Stimulated activated CD4-positive, alpha-beta T cell treated with anti-CD3 and anti-CD28 coated beads, TNF-alpha, amount 100 ng/mL, for 1 hour (primary cell): ENCODE measurements at places on chromosomes 2 and 18.
A peak's percentile ranks its signal among the peaks of the same experiment; 100 is the strongest.

DNA sequence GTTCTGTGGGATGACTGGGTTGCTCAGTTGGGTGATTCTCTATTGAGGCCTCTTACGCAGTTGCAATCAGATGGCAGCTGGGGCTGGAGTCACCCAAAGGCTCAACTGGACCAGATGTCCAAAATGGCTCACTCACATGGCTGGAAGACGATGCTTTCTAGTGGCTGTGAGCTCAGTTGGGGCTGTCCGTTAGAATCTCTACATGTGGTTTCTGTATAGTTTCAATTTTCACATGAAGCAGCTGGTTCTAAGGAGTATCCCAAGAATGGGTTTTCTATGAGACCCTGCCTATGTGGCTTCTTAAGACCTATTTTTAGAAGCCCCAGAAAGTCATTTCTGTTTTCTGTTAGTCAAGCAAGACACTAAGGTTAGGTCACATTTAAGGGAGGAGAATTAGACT lies 4.4 kb downstream of the XRCC5 start:
- no peak for DNase-seq

DNA sequence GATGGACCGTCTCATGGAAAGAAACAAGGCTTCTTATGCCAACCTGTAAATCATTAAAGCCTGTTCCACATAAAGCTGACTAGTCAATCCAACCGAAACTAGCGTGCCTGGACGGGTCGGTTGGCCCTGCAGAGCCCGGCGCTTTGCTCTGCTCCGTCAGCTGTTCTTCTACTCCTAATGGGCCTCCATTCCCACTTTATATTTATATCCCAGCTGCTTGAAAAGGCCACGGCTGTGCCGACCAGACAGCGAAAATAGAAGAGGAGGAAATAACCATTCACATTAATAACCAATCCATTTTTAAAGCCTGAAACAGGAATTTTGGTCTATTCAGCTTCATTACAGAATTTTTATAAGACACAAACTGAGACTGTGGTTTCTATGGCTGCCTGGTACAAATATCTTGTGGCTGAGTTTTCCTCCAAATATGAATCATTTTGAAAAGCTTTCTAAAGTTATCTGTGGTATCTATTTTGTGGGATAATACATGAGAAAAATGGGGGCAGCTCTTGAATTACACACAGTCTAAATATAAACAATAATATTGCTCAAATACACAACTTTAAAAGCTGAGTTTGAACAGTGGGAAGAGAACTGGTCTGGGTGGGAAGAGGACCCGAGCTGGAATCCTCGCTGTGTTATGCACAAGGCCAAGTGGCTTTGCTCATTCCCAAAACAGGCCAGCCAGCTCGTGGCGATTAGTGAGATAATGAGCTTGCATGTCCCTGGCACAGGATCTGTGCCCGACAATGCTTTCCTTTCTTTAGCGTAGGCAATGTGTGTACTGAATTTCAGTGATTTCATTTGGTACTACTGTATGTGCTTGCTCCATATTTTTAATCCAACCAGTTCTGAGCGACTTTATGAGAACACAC lies 10.5 kb upstream of the FAM124B start:
- DNase-seq: no peak

- no peak for DNase-seq
Measured at GRCh38 chr2:121491518-121491917, 39.2 kb upstream of the RNU4ATAC start.

GRCh38 chr18:48297139-48297538 lies 112.0 kb downstream of the ZBTB7C start:
- no peak for DNase-seq

DNA sequence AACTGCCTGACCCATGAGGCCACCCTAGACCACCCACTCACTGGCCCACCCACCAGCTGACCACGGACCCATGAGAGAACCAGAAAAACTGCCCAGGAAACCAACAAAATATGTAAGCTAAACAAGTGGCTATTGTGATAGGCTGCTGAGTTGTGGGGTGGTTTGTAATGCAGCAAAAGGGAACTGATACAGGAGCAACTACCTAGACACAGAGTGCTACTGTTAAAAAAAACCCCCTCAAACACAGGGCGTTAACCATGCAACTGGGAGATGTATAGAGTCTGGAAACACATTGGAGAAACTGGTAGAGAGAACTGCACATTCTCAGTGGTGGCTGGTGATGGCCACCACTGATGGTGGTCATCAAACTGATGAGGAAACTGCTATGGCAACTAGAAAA lies 206.3 kb upstream of the GYPC start:
- no peak for DNase-seq

- no peak for DNase-seq
Measured at GRCh38 chr2:61557381-61557780, 19.2 kb upstream of the XPO1 start.

DNA sequence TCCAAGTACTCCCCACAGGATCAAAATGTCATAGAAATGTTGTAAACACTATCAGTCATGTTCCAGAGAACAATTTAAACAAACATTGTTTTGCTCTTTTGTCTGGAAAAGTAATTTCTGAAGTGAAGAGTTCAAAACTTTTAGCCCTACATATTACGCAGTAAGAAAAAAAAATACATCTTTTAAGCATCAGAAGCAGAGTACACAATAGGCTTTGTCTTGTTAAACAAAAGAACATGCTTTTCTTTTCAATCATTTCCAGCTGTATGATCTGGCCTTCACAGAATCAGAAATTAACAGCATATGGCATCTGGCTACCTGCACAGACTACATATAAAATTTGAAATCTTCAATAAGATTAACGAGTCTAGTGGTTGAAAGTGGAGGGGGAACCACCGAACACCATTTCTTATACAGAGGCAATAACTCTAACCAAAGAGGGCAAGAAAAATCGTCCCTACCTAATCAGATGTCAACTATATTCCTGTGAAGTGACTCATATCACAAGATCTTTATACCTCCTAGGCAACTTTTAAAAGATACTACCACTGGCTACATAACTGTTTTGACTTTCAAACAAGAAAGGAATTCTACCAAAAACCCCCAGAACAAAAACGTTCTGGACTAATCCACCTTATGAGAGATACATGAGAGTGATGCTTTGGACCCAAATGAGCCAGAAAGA lies 149.3 kb downstream of the EXOC6B start:
- DNase-seq: no peak

GRCh38 chr18:11808001-11808855 lies 43.0 kb upstream of the CHMP1B start:
- no peak for DNase-seq

- DNase-seq: no peak
Measured at GRCh38 chr18:38884050-38884449, 1318.5 kb upstream of the CELF4 start.

- no peak for DNase-seq
Measured at GRCh38 chr2:179765666-179766065, 95.7 kb downstream of the ZNF385B start.

GRCh38 chr2:196181484-196181883 lies 10.1 kb upstream of the STK17B start:
- DNase-seq: no peak

GRCh38 chr2:98445177-98445682 lies 572 bp downstream of the INPP4A start:
- no peak for DNase-seq

- no peak for DNase-seq
Measured at GRCh38 chr18:2354292-2354691, 217.0 kb downstream of the METTL4 start.

GRCh38 chr2:29108225-29108624 lies 7.0 kb upstream of the CLIP4 start:
- no peak for DNase-seq

- peak; percentile 18 for DNase-seq
Measured at GRCh38 chr2:11829947-11830707, 83.7 kb downstream of the LPIN1 start.

DNA sequence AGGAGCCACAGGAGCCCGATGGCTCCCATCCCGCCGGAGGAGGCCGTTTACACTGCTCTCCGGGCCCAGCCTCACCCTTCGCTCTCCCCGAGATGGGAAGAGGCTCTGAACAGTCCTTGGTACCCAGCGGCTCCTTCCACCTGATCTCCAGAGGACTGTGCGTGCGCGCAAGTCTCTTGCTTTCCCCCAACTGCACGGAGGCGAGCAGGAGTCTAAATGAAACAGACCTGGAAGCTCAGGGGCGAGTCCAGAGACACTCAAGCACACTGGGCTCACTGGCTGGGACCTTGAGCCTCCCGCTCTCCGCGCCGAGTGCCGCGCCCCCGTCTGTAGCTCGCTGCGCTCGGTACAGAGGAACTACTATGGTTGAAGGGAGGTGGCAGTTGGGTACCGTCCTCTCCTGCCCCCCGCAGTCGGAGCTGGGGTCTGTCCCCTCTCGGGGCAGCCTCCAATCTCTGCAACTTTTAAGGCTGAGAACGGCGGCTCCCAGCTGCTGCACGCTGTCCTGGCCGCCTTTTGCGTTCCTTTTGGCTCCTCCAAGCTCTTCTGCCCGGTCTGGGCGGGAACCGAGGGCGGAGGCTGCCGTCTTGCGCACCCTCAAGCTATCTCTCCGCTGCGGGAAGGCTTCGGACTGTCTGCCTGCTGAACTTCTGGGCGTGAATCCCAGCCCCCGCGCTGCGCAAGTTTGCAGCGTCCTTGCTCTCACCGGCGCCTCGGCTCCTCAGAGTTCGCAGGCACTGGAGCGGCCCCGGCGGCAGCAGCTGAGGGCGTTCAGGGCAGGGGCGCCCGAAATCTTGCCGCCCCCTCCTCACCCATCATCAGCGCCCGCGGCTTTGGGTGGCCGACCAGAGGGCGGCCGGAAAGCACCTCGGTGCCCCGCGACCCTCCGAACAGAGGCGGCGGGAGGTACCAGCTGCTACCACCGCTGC lies 491 bp downstream of the ALK start:
- no peak for DNase-seq

- no peak for DNase-seq
Measured at GRCh38 chr2:79120194-79120713, at the start of gene REG1A. TSS of gene REG1A (plus strand) at chr2:79120488. CDS start at chr2:79120862, 374 bp downstream.

- DNase-seq: no peak
Measured at GRCh38 chr2:99448556-99448955, 41.3 kb downstream of the REV1 start.

DNA sequence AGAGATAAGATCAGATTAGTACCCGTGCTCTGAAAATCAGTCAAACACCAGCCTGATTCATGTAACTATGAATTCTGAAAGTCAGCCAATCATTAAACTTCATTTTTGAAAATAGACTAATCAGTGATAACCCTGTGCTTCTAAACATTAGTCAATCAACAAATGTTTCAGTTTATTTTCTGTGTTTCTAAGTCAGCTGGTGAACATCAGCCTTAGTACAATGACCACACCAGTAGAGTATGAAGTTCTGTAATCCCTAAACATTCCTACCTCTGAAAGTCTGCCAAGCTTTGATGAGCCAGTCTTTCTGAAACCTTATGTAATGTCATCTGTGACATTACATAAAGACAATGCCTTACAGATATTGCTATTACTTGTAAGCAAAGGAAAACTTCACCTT lies 807.4 kb upstream of the CRIM1 start:
- DNase-seq: no peak

- DNase-seq: no peak
Measured at GRCh38 chr2:112148477-112148876, 10.3 kb downstream of the FBLN7 start.

GRCh38 chr18:6595666-6596065 lies 133.8 kb upstream of the ARHGAP28 start:
- no peak for DNase-seq

- no peak for DNase-seq
Measured at GRCh38 chr2:120778244-120778643, 42.6 kb downstream of the GLI2 start.

GRCh38 chr2:96158554-96158940 lies 13.3 kb upstream of the DUSP2 start:
- DNase-seq: no peak

DNA sequence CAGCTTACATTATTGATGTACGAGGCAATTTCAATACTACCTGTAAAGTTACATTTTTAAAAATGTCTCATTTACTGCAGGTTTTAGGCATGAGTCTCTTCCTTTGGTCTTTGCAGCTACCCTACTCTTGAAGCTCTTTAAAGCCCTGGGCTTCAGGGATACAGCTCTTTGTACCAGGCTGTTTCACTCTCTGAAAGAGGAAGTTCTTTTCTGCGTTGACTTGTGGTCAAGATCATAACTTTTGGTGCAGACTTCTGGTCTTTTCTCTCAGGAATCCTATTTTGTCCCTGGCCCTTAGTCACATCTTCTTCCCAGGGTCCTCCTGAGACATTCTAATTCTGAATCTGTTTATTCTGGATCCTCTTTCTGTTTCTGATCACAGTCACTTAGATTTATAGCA lies 16.6 kb upstream of the HRH4 start:
- DNase-seq: no peak

DNA sequence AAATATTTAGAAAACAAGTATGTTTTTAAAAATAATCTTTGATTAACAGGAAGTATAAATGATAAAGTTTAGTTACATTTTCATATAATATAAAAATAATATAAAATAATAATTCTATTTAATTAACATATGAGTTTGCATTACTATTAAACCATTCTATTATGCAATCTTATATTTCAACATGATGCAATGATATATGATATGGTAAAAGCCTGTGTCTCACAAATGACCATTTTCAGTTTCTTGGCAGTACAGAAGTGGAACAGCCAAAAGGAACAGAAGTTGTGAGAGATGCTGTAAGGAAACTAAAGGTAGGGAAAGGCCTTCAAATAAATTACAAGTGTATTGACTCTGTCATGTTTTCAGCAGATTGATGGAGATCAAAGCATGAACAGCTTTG lies 230.8 kb downstream of the GULP1 start:
- DNase-seq: no peak

GRCh38 chr2:213066443-213066743 lies 85.0 kb downstream of the IKZF2 start:
- DNase-seq: no peak

DNA sequence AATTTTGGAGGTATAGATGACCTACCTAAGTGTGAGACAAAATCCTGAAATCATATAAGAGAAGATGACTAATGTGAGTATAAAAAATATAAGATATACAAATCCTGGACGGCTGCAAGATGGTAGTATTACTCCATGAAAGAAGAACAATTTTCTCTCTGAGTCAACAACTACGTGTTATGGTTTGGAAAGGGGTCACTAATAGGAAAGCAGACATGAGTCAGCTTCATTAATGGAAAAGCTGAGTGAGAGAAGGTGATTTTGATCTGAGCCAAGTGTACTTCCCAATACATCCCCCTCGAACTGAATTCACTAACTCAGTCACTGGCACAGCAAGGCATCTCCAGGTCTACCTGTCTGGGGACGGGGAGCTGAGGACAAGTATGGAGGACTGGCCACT lies 20.1 kb upstream of the SELENOI start:
- no peak for DNase-seq

DNA sequence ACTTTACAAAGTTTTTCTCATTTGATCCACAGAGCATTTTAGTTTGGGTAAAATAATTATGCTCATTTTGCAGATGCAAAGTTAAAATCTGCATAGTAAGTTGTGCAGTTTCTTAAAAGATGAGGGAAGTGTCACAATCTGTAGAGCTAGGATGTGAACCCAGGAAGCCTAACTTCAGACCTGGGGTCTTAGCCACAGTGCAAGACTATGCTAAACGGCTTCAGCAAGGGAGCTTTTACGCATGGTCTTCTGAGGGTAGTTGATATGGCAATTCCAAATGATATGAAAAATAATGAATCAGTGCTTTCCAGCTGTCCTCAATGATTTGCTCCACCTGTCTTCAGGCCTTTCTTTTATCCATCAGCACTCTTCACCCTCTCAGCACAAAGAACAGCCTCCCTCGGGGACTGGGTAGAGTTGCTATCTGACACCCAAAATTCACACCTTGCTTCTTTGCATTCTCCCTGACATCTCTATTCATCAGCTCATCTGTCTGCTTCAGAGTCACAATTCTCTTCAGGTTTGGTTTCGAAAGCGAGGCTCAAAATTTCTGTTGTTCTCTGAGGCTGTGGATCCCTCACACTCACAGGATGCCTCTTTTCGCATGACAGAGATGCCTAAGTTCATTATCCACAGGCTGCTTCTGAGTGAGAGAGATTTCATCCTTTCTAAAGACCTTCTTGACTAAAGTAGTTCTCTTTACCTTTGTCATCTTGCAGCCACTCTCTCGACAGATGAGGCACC lies 302.5 kb downstream of the NRXN1 start:
- DNase-seq: no peak
